Substantia nigra (tissue), 51 donors: ENCODE measurements at places on chromosomes 12 and 14.

DNA sequence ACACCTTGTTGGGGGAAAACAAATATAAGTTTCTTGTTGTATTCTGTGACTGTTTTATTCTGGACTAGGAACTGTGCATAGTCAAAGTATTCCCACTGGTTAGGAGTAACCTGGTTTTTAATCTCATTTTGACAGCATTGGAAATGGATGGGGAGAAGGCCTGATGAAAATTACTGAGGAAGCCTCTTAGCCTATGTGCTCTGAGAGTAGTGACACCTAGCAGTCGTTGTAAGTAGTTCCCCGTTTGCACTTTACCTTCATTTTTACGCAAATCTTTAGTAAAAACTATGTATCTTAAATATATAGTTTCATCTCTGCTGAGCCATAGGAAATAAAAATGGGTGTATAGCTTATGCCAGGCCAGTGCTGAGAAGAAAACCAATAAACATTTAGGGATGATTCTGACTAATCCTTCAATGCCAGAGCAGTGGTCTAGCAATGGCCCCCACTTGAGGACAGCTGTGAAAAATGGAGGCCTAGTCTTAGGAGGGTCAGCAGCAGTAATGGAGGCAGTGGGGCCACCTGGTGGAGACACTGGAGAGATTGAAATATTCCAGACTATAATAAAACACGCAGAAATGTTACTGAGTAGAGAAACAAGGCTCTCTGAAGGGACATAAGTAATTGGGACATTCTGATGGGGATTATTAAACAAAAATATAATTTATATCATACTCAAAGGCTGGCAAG, 133.2 kb upstream of the NOVA1 start:
- DNase-seq, result peak; percentile 1

- no peak for DNase-seq
Measured at GRCh38 chr14:101726295-101726953, 35.1 kb upstream of the PPP2R5C start.

GRCh38 chr14:72740504-72740961, 153.4 kb downstream of the DPF3 start:
- DNase-seq, result no peak

- no peak for DNase-seq
Measured at GRCh38 chr14:32602699-32603098, 273.6 kb downstream of the AKAP6 start.

GRCh38 chr12:88746386-88746785, 166.1 kb upstream of the KITLG start:
- DNase-seq, result no peak

GRCh38 chr12:66258011-66258410, 44.3 kb upstream of the HELB start:
- no peak for DNase-seq

DNA sequence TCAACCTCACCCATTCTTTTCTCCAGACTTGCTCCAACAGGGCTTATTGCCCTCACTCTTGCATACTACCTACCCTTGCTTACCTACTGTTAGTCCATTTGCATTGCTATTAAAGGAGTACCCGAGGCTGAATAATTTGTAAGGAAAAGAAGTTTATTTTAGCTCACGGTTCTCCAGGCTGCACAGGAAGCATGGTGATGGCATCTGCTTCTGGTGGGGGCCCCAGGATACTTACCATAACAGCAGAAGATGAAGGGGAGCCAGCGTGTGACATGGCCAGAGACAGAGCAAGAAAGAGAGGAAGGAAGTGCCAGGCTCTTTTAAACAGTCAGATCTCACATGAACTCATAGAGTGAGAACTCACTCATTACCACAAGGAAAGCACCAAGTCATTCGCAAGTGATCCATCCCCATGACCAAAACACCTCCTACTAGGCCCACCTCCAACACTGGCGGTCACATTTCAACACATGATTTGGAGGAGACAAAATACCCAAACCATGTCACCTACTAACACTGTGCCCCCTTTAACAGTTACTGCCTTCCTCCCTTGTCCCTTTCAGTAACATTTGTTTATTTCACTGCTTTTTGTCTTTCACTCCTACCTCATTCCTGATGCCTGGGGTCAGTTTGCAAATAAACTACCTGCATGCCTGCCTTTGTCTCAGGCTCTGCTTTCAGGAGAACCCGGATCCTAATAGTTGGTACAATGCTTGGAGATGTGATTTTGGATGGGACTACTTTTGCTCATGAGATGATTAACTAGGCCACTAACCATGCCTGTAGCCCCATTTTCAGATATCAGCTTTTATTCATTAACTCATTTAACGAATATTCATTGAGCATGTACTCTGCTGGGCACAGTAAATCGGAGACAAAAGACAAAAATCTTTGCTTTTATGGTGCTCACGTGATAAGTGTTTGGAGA, 41.6 kb upstream of the CSRP2 start:
- DNase-seq, result no peak

GRCh38 chr12:107328442-107329133, 235.2 kb upstream of the CRY1 start:
- DNase-seq, result no peak

DNA sequence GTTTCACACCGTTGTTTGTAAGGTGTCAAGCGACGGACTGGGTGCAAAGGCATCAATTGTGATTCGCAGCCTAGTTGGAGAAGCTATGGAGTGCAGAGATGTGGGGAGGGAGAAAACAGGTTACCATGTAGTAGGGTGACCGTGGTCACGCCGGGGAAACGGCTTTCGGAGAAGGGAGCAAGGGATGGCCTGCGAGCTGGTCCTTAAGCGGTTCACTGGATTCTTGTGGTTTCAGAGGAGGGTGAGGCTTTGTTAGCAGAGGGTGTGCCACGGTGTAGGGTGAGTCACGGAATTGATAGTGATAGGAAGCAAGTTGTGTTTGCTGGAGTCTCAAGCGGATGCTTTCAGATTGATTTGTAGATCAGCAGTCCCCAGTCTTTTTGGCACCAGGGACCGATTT, 2.3 kb downstream of the PIWIL1 start:
- DNase-seq, result no peak

GRCh38 chr14:31545328-31545727, 15.9 kb upstream of the NUBPL start:
- no peak for DNase-seq

DNA sequence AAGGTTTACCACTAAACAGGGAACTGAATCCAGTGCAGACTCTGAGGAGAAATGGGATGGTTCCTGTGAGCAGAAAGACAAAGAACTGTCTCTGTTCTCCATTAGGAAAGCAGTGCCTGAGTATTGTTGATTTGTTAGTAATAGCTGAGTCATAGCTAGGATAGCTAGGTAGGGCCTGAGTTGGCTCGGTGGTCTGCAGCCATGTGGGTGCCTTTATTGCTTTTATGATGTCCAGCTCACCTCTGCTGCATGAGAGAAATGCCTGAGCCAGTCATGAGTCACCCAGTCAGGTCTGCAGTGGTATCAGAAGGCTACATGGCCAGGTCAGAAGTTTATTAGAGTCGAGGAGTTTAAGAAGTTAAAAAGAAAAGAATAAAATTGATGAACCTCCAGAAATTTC, 24.2 kb downstream of the TRHDE start:
- DNase-seq, result no peak

- no peak for DNase-seq
Measured at GRCh38 chr12:84772281-84772680, 140.3 kb downstream of the SLC6A15 start.

- no peak for DNase-seq
Measured at GRCh38 chr14:56884617-56885016, 74.3 kb upstream of the OTX2 start.

DNA sequence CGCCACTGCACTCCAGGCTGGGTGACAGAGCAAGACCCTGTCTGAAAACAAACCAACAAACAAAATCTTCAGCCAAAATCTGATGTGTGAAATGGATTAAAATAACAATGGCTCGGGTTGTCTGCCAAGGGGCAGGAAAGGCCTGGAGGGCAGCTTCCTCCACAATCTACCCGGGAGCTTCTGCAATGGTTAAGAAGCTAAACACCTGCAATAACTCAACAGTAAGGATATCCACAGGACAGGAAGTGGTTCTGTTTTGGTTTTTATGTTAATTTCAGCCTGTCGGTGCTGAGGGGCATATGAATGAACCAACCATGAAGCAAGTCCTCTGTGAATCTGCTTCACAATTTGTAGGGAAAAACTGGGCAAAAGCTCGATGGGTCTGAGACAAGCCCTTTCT, 34.4 kb downstream of the RAD52 start:
- no peak for DNase-seq
